ENCODE measurements at places on chromosomes 6 and 20. TPM values are rescaled to one million over a fixed set of nuclear protein-coding genes. Genes with fewer than 3 reads are reported as not detected.

Gene TBXT
- not detected for total RNA-seq

Gene MED23
- total RNA-seq: 24.7 TPM

Gene WFDC12
- total RNA-seq: not detected

Gene PMEPA1
- total RNA-seq: 1.0 TPM

Gene BMP5
- total RNA-seq: 1.0 TPM

Gene RFX6
- not detected for total RNA-seq

Gene DNMT3B
- 1.5 TPM for total RNA-seq

Gene RHAG
- not detected for total RNA-seq

Gene CST7
- not detected for total RNA-seq

Gene RALY
- total RNA-seq: 54.2 TPM

Gene RIPOR2
- 0.51 TPM for total RNA-seq

Gene IL17A
- not detected for total RNA-seq

Gene TUBE1
- 48.6 TPM for total RNA-seq

Gene IRAK1BP1
- 4.4 TPM for total RNA-seq

Gene CBLN4
- not detected for total RNA-seq

Gene MACROD2
- 1.0 TPM for total RNA-seq

All from fibroblast of lung (primary cell).